Activated CD8-positive, alpha-beta T cell treated with anti-CD3 and anti-CD28 coated beads, Interleukin-2, amount 10 ng/mL, durations not matched to agents 7 days and 5 days (primary cell): ENCODE measurements at places on chromosomes 5 and 9.

GRCh38 chr9:130220352-130220751 is 45.2 kb upstream of the HMCN2 start:
- DNase-seq, result no peak

GRCh38 chr5:112192072-112192471 is 227.0 kb downstream of the EPB41L4A start:
- DNase-seq, result no peak

- no peak for DNase-seq
These were observed 527 bp upstream of the SREK1 start for GRCh38 chr5:66143473-66144073.

GRCh38 chr5:121949885-121950284 is 11.9 kb upstream of the SRFBP1 start:
- DNase-seq, result peak; percentile 34

DNA sequence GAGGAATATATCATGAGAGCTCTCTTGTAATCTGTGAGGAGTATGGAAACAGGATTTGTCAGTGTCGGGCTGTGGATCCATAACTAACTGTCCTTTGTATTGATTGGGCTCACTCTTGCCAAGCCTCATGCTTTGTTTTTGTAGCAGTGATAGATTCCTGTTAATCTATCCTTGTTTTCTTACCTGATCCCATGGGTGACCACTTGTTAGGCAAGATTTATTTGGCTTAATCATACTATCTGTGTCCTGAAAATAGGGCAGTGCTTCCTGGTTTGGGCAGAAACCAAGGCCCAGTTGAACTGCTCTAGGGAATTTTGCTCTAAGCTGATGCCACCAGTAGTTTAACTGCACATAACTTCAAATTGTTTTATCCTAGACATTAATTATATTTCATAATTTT is 6.1 kb downstream of the NDFIP1 start:
- DNase-seq, result no peak

GRCh38 chr5:147403651-147404640 is 105.9 kb downstream of the DPYSL3 start:
- no peak for DNase-seq

GRCh38 chr5:179879003-179879689 is 20.5 kb upstream of the MRNIP start:
- DNase-seq, result no peak

- DNase-seq, result no peak
These were observed 564 bp upstream of the CCNH start for GRCh38 chr5:87413343-87413645.

DNA sequence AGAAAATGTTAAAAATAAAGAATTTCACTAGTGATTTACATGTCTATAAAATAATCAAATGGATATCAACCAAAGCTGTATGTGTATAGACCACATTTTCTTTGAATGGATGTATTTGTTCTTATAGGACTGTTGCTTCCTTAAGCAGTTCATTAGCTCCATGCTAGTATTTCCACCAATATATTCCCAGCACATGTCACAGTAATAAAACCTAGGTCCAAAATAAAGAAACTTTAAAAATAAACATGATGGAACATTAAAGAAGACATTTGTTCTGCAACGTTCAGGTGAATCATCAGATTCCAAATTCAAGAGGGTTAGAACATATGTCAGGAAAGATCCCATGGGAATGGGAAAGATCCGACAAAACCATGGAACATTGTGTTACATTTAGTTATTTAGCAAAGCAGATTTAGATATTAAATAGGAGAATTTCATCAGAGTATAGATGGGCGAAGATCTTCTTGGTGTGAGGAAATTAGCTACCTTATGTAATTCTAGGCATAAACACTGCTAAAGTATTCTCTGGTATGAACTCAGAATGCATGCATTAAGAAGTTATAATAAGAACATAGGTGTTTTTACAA is 490.7 kb downstream of the CDH18 start:
- no peak for DNase-seq

GRCh38 chr5:58018016-58018415 is 441.9 kb downstream of the PLK2 start:
- no peak for DNase-seq

GRCh38 chr5:167699432-167699831 is 592.0 kb upstream of the WWC1 start:
- DNase-seq, result no peak

DNA sequence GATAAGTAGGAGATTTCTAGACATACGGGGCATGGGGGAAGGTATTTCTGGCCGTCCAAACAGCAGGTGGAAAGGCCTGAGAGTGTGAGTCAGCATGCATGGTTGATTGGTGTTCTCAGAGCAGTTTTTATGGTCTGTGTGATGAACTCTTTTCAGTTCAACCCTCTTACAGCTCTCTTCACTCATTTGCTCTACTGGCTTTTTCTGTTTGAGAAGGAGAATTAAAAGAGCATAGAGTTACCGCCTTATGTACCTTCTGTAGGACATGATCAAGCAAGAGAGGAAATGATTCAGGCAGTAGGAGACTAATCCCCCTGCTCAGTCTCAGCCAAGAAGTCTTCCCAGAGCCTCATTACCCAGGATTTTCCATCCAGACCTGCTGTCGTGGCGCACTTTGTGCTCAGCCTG is 92.4 kb downstream of the PRDM6 start:
- no peak for DNase-seq

DNA sequence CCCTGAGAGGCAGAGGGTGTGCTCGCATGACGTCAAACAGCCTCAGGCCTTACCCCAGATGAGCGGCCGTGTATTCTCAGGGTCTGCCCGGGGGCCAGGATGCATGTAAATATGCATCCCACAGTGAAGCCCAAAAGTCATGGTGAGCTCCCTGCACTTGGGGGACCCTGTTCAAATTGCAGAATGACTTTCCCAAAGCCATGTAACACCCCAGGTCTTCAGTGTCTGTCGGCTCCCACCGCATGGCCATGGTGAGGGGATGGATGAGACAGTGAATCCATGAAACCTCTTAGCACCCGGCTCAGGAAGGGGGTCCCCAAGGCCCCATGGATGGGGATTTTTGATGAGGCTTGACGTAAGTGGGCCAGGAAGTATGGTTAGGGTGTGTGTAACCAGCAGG is 9.3 kb upstream of the COL5A1 start:
- DNase-seq, result no peak

DNA sequence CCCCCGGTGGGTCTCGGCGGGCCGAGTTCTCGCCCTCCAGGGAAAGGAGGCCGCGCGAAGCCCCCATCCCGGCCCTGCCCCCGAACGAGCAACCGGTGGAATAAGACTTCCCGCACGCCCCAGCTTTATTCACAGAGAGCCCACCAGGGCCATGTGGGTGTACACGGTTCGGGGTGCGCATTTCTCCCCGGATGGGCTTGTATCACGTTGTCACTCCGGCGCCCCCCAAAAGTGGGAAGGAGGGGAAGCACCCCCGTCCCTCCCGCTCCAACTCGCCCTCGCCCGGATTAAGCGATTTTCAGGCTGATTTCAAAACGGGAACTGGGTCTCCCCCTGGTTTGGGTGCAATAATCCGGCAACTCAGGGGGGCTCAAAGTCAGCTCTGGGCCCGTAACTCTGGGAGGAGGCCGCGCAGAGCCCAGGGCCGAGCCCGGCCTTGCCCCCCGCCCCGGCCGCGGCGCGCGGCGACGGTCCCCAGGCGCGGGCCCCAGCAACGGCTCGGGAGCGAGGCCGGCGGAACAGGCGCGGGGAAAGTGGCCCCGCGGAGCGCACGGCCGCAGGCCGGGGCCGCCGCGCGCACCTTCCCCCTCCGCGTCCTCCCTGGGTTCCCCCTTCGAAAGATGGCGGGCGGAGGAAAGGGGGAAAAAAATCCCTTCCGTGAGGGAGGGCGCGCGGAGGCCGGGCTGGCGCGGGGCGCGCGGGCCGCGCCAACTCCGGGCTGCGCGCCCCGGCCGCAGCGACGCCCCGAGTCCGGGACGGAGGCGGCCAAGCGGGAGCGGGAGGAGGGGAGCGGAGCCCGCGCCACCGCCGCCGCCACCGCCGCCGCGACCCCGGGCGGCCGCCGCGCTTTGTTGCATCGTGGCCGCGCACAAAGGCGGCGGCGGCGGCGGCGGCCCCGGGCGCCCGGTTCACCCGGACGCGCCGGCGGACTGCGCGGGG is 644 bp downstream of the BRD3 start:
- peak; percentile 56 for DNase-seq

DNA sequence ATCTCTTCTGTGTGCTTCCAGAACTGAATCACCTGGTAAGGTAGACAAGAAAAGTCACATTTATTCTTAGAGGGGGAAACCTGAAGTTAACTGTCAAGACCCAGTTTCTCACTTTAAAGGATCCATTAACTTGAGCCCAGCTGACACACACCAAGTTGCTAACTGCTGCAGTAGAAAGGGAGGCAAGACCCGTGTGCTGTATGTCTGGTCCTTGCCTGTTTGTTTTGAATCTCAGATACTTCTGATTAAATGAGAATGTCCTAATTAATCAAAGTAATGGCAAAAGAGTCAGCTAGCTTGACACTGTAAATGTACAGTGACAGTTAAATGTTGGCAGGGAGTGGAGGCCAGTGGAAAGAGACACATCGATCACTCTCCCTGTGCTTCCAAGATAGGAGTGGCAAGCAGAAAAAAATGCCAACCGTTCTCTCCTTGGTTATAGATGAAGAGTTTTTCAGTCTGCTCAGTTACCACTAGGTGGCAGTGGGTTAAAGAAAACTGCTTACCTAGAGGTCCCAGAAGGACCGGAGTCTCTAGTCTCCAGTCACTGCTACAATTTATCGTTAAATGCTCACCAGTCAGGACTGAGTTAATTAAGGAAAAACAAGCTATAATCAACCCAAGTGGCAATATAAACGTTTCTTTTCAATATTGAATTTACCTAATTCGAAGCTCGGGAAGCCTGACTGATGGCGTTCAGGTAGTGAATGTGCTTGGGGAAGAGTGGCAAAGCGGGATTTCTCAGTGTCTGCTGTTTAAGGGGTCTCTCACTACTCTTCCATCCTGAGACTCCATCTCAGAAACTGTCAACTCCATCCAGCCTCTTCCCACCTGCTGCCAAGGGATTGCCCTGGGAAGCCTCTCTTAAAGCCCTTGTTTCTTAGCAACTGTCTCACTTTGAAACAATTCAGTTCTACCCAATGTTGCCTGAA is 18.4 kb downstream of the LSM11 start:
- peak; percentile 53 for DNase-seq

DNA sequence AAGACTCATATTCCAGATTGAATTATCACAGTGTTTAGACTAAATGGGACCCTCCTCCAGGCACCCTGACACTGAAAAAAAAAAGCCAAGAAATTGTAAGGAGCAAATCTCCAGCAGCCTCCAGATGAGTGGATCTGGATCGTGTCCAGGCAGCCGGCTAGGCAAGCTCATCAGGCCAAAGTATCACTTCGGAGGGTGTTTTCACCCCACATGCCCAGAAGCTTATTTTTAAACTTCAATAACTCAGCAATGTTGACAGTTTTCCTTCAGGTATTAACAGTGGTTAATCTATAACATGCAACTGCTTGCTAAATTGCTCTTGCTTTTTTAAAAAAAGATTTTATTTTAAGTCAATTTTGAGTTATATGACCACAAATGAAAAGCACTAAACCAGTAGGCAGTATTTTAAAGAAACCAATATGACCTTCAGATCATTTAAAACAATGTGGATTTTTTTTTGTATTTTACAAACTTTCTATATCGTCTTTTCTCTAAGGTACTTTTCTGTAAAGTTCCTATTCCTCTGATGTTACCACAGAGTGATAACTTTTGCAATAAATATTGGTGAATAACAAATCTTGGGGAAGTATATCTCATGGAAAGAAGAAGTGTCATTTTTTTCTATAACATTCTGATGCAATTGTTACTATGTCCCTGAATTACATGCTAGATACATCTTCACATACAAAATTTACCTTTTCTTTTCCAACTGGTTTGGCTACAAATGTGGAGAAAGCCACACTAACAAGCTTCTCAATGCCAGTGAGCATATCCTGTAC is 30.7 kb downstream of the ACOT12 start:
- no peak for DNase-seq

- DNase-seq, result peak; percentile 66
These were observed 21.1 kb downstream of the VCP start for GRCh38 chr9:35051069-35051967.

- DNase-seq, result no peak
These were observed 248.9 kb downstream of the CWC27 start for GRCh38 chr5:65017636-65018035.

GRCh38 chr5:143347046-143347445 is 56.4 kb downstream of the NR3C1 start:
- no peak for DNase-seq

DNA sequence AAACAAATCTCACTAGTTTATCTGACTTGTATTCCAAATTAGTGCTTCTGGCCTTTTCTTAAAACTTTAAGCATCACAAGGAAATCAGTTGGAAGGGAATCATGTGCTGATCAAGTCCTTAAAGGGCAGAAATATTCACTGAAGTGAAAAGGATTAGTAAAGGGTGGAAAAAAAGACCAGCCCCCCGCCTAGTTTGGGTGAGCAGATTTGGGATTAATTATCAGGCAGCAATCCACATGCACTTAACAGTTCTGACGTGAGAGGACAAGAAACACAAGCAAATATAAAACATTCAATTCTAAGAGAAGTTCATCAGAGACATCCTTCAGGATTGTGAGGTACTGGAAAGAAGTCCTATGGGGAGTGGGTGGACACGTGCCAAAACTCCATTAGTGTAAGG is at the start of gene TYRP1:
Gene TYRP1, plus strand, starts transcription at position 245 of the 400 bp plus-strand sequence. CDS start 612 bp downstream, outside the sequence.
- no peak for DNase-seq

- DNase-seq, result no peak
These were observed 346.9 kb downstream of the ZSWIM6 start for GRCh38 chr5:61678966-61679365.

GRCh38 chr5:1300581-1301083 is 5.8 kb upstream of the TERT start:
- no peak for DNase-seq

DNA sequence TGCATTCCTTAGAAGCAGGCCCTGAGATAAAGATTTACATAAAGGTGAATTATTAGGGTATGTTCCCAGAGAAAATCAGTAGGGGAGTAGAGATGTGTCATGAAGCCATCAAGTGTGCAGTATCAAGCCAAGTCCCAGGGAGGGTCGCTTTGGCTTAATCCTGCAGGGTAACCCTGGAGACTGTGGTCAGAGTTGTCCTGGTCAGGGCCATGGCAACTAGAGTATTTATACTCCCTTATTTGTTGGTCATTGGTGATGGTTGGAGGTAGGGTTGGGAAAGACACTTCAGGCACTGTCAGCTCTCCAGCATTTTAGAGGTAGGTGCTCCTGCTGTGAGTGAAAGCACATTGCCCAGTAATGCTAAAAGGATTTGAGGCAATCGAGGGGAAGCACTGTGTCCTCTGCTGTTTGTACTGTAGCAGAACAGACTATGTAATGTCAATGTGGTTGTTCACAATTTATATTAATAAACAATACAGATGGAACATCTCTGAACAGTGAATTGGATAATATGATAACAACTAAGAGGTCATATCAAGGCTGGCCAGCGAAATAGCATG is 108.9 kb downstream of the GDNF start:
- DNase-seq, result no peak

DNA sequence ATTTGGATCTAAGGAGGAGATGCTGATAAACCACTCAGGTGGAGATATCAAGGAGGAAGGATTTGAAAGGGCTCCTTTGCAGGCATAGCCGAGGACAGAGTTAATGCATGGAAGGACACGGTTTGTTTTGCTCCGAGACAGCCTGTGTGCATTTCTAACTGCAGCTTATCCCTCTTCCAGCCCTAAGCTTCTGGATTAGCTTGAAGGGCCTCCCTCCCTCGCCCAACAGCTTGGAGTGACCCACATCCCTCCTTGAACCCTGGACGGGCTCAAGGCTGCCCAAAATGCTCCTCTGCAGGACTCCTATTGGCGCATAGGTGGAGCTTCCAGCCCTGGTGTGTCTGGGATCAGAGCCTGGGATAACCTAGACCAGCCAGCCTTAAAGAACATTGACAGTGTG is 66.7 kb downstream of the PPARGC1B start:
- no peak for DNase-seq
